ENCODE measurements at places on chromosomes 4 and X. TPM values are rescaled to one million over a fixed set of nuclear protein-coding genes. Genes with fewer than 3 reads are reported as not detected.

DNA sequence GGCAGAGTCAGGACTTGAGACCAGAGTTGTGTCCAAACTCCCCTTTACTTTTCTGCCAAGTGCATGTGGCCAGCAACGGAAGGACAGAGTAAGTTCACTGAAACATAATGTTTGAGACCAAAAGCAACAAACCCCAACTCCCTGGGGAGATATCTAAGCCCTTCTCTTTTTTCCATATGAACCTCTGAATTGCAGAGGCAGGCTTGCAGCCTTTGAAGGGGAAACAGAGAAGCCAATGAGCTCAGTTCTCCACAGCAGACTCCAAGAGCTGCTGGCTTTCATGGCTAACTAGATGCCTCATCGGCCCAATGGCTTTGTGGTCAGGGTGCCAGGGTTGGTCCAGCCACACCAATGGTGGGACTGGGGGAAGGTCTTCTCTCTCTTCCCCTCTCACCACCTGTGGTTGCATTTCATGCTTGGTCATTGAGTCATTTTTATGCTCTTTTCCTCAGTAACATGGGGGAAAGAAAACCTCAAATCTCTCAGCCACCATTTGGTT lies 34.0 kb downstream of the STARD8 start:
- H3K27me3 ChIP-seq = peaks cover 3% of the 10 kb centered on the region
- no peaks in the 10 kb centered on the region for H3K36me3 ChIP-seq
- H3K4me1 ChIP-seq = peaks cover 56% of the 10 kb centered on the region
- H3K27ac ChIP-seq = no peak overlapping the region

DNA sequence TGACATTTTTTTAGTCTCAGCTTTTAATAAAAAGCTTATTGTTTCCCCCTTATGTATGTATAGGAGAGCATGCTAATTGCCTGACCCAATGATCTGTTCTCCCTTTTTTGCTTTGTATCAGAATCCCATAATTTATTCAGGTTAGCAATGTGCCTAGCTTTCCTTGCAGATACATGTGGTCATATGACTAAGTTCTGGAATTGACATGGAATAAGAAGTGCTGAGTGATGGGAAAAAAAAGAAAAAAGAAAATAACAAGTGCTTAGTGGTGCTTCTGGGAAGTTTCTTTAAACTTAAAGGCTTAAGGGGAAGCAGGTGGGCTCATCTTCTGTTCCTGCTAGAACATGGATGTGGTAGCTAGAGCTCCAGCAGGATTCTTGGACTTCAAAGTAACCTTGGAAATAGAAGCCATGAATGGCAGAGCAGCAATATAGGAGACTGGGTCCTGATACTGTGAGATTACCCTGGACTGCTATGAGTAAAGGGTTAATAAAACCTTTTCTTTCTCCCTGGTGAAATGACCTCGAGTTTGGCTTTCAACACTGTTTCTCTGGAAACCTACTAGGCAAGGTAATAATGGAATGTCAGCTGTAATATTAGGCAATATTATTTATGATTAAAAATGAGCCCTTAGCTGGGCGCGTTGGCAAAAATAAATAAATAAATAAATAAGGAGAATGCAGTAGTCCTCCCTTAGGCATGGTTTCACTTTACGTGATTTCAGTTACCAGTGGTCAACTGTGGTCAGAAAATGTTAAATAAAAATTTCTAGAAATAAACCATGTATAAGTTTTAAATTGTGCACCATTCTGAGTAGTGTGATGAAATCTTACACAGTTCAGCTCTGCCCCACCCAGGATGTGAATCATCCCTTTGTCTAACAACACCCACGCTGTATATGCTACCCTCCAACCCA lies 16.7 kb upstream of the RBM41 start:
- H3K27ac ChIP-seq = no peak overlapping the region
- no peaks in the 10 kb centered on the region for H3K27me3 ChIP-seq
- DNase-seq = no peak
- no peaks in the 10 kb centered on the region for H3K36me3 ChIP-seq
- H3K4me3 ChIP-seq = no peak overlapping the region

HEPH gene
- 31.7 TPM for total RNA-seq

AFM gene
- not detected for total RNA-seq

PAGE5 gene
- not detected for total RNA-seq

MAGED4 gene
- 76.9 TPM for total RNA-seq

SPP1 gene
- 56.6 TPM for total RNA-seq

RIPPLY1 gene
- total RNA-seq = not detected

GPC4 gene
- total RNA-seq = 120 TPM
